ENCODE measurements at places on chromosomes 5 and 9.
A peak's percentile ranks its signal among the peaks of the same experiment; 100 is the strongest.

- DNase-seq = no peak
Measured at GRCh38 chr9:137068539-137069507, 1.5 kb downstream of the SAPCD2 start.

DNA sequence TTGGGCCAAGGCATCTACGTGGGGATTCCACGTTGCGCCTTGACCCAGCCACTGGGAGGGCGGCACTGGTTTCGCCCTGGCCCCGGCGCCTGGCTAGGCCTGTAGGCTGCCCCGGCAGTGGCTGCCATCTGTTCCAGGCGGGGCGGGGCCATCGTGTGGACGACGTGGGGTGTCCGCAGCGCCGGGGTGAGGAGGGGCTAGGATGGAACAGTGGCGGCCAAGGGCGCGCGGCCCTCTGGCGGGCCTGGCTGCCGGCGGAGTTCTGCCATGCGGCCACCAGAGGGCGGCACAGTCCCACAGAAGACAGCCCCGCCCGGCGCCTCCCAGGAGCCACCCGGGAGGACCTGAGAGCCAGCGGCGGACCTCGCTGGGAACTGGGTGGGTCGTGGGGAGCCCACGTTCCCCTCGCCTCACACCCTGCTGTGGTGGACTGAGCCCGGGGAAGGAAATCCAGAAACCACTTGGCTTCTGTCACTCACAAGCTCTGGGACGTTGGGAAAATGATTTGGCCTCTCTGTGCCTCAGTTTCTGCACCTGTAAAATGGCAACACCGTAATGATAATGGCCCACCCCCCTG, 22.6 kb upstream of the RAPGEF1 start:
- DNase-seq = peak; percentile 74

DNA sequence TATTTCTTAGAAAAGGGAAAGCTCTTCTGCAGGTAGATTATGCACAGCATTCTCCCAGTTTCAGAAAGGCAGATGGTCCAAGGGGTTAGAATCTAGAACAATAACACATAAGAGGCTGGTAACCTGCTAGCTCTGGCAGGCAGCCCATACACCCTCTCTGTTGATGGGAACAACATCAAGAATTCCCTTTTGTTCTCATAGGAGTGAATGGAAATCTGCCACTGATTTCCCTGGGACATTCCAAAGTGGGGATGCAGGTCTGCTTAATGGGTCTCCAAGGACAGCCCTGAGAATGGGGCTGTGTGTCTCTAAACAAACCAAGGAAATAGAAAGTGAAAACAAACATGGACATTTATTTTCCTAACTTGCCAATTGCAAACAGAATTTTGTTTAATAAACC, 456.8 kb downstream of the EBF1 start:
- no peak for DNase-seq

DNA sequence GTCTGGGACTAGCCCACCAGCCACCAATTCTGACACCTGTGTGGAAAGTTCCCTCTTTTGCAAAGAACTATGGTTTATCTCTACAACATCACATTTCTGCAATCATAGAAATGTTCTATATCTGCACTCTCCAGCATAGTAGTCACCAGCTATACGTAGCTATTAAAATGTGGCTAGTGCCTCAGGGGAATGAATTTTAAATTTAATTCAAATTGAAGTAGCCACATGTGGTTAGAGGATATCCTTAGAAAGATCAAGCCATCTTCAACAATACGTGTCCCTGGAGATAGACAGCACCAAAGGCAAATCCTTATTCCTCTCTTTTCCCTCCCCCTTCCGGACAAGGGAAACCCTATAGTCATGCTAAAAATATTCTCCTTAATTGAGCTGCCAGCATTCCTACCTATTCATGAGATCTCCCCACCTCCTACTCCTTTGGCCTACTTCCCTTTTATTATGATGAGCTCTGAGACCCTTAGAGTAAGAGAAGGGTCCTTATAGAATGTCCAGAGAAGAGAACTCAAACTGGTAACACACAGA, 11.1 kb downstream of the LCP2 start:
- DNase-seq = no peak

DNA sequence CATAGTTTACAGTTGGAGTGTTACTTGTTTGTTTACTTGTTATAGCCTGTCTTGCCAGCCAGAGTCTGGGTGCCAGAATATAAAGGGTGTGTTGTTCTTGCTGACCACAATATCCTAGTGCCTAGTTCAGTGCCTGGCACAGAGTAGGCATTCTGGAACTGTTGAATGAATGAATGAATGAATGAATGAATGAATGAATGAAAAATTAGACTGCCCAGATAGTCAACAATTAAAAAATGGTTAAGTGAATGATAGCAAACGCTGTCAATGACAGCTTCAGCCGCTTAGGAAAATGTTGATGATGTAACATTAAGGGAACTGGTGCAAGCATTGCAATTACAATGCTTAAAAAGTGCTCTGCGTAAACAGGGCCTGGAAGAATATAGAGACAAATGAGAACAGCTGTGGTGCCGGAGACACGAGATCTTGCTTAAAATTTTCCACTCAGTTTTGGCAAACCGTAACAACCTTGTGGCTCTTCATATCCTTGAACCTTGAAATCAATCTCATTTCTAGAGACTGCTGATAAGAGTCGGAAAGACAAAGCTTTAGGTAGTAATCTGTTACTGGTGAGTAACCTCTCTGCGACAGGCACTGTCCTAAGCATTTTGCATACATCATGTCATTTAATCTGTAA, 4.7 kb upstream of the TTLL11 start:
- no peak for DNase-seq

GRCh38 chr9:106731910-106732309, 131.1 kb upstream of the ZNF462 start:
- no peak for DNase-seq

GRCh38 chr5:620586-621180, 8.5 kb downstream of the CEP72 start:
- no peak for DNase-seq

GRCh38 chr9:132182314-132183091, 20.6 kb downstream of the NTNG2 start:
- DNase-seq = no peak

GRCh38 chr9:117307701-117308100, 107.2 kb downstream of the ASTN2 start:
- DNase-seq = no peak

DNA sequence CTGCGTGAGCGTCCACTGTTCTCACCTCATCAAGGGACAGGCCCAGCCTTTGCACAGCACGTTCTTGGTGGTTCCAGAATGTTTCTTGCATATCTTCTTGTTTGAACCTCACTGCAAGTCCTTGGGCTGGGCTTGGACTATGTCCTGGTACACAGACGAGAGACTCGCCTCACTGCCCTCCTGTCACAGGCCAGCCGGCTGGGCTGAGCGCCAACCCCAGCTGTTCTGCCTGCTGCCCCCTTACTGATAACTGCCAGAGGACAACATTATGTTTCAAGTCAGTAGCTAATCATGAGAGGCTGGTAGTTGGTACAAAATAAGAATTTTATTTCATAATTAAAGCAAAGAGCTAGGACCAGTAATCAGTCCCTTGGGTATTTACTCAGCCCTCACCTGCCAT, 52.8 kb upstream of the LRRTM2 start:
- DNase-seq = no peak

All from activated T-cell treated with anti-CD3 and anti-CD28 coated beads for 1 hour (primary cell).